Stimulated activated CD4-positive, alpha-beta T cell treated with anti-CD3 and anti-CD28 coated beads, Interleukin-15, amount 100 ng/mL, for 1 hour (primary cell): ENCODE measurements at places on chromosomes 1 and 21.

DNA sequence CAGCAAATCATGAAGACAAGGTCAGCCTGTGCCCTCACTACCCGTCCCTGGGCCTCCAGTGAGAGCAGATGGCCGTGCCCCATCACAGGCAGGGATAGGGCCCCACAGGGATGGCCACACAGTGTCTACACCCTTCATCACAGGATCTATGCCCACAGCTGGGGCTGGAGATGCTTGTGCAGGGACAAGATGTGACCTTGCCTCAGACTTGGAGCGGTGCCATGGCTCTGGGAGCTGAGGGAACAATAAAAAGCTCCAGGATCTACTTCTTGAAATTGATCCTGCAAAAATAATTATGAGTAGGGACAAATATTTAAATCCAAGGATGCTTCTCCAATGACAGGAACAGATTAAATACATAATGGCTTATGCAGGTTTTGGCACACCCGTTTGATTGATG is 25.4 kb upstream of the TCEA3 start:
- no peak for DNase-seq

- no peak for DNase-seq
Measured at GRCh38 chr1:203268901-203269653, 36.2 kb upstream of the BTG2 start.

- DNase-seq = no peak
Measured at GRCh38 chr1:21318714-21319159, 28.5 kb upstream of the ECE1 start.

DNA sequence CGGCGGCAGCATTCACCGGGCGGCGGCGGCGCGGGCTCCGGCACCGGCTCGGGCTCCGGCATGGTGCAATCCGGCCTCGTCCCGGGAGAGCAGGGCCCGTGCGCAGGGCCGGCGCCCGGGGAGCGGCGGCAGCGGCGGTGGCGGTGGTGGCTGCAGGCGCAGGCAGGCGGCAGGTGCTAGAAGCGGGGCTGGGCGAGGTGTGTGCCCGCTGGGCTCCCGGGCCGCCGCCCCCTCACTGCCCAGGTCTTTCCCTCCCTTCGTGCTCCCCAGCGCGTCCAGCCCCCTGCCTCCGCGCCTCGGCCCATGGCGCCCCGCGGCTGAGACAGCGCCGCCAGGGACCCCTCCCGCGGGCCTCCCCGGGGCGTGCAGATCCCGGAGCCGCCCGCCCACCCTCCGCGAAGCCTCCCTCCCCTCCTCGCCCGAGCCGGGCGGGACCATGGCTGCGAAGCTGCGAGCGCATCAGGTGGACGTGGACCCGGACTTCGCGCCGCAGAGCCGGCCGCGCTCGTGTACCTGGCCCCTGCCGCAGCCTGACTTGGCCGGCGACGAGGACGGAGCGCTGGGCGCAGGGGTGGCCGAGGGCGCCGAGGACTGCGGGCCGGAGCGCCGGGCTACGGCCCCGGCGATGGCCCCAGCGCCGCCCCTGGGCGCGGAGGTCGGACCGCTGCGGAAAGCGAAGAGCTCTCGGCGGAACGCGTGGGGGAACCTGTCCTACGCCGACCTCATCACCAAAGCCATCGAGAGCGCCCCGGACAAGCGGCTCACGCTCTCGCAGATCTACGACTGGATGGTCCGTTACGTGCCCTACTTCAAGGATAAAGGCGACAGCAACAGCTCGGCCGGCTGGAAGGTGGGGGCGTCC is 492 bp downstream of the FOXO6 start:
- no peak for DNase-seq

GRCh38 chr1:207853372-207853757 is 57.6 kb downstream of the CD34 start:
- DNase-seq = no peak

- no peak for DNase-seq
Measured at GRCh38 chr1:164716992-164717703, 158.2 kb downstream of the PBX1 start.

DNA sequence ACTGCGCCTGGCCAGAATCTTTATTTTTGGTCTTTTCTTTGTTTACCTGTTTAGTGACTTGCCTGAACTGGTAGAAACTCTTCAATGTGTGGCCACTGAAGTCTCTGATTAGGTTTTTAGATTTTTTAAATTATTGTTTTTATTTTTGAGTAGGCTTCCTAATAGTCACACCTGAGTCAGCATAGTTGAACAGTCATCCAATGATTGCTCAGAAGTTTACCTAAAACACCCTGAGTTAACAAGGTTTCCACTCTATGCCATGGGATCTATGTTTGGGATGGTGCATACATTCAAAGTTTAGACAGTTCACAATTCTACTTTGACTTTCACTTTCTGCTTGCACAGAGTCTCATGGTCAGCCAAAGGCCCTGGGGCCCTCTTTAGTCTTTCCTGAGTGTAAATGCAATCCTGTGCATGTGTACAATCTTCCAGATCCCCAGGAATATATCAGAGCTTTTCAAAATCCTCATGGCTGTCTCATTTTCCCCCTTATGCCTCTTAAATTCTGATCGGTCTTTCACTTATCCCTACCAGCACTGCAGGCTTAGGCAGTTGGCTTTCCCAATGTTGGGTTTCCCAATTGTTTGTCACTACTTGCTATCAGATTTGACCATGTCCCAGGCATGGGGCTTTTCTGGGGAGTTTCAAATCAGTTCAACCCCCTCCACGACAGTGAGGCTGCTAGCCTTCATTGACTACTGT is 114.4 kb upstream of the RAB3GAP2 start:
- DNase-seq = no peak

DNA sequence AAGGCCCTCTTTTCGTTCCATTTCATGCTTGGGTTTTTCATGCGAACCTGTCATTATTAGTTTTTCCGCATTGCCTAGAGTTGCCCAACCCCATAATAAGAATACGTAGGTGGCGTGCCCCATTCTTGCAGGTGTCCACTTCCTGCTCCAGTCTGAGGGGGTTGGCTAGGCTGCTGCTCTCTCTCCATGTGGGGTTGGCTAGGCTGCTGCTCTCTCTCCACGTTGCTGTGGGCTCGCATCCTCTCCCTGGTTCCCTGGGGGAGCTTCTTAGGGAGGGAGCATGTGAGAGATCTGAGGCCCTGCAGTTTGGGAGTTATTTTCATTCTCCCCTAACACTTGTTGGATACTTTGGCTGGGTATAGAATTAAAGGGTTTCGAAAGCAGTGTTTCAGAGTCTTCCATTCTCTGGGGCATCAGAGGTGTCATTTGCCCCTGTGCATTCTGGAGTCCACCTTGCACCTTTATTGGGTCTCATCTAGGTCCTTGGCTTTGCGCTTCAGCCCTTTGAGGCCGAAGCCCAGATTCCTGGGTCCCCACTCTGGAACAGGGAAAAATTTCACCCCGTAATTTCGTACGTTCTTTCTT is 8.6 kb downstream of the C1orf35 start:
- no peak for DNase-seq

GRCh38 chr1:158248771-158249170 is 5.5 kb upstream of the CD1A start:
- no peak for DNase-seq

- DNase-seq = no peak
Measured at GRCh38 chr21:44734026-44734745, 22.8 kb upstream of the TSPEAR start.

DNA sequence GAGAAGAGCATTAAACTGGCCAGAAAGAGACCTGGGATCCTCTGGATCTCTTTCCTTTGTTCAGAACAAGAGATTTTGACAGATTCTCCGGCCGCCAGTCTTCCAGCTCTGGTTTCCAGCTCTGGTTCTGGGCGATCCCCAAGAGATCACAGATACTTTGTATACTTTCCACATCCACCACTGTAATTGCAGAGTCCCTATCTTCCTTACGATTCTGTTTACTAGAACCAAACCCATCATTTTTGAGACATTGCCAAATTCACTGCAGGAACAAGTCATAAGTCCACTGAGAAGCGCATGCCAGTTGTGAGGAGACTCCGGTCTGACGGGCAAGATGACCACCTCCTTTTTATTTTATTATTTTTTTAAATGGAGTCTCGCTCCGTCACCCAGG is 505.2 kb downstream of the SMYD3 start:
- DNase-seq = no peak

DNA sequence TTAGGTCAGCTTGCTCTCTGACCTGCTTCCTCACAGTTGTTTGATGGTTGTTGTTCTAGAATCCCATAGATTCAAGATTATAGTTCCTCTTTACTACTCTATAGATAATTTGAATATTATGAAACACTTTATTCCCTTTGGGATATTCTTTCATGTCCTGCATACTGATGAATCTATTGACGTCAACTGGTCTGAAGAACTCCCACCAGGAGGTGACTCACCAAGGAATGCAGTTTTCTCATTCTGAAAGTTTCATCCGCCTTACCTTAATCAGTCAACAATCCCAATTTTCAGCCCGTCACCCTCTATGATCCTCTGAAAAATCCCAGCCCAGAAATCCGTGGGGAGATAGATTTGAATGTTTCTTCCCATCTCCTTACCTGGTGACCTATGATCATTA is 834.1 kb upstream of the PRMT6 start:
- no peak for DNase-seq

DNA sequence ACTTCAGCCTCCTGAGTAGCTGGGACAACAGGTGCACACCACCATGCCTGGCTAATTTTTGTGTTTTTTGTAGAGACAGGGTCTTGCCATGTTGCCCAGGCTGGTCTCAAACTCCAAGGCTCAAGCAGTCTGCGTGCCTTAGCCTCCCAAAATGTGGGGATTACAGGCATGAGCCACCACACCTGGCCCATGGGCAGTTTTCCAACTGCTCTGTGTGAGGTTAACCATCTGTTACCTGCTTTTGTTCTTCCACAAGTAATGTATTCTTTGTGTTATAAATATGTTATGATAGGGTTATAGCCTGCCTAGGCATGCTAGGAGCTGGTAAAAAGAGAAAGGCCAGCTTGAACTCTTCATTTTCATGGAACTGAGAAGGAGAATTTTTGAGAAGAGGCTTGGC is 30.7 kb downstream of the TUFT1 start:
- no peak for DNase-seq

DNA sequence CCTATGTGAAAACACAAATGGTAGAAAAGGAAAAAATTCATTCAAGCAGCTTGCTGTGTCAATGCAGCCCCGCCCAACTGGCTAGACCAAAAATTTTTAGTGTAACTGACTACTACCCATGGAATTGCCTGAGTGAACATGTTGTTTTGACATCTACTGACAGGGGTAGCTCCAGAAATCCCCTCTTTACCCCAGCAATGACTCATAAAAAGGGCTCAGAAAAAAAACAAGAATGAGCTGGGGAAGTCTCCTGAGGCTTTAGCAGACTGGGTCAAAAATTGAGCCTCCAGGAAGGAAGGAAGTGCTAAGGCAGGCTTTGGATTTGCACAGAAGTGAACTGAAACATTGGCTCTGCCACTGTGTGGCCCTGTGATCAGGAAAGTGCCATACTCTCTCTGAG is 24.4 kb upstream of the FGGY start:
- DNase-seq = no peak

GRCh38 chr1:151833172-151833900 is 1.7 kb upstream of the RORC start:
- no peak for DNase-seq

DNA sequence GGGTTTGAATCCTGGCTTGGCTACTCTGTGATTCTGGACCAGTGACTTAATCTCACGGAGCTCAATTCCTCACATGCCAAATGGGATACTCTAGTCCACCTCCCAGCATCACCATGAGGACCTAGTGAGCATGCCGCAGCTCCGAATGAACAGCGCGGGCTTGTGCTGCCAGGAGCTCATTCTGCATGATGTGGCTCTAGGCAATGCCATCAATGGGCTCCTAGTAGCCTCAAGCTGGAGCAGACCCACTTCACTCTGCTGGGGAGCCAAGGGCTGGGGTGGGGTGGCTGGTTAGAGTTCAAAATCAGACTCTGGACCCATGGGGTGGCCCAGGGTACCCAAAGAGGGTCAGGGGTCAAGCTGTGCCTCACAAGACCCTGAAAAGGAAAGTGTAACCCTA is 41.5 kb downstream of the CDK18 start:
- no peak for DNase-seq

DNA sequence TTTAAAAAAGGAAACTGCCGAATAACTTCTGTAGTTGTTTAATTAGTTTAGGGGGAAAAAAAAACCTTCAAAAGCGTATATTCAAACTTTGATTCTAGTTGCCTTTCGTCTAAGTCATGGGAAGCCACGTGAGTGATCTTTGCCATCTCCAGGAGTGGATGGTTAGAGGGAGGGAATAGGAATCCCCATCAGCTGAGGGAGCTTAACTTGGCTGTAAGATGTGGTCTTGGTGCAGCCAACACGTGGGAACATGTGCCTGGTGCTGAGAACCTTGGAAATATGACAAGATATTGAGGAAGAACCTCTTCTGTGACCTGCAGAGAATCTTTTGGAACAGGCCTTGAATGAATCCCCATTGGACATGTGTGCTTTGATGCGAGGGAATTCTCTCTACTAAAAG is 1.7 kb downstream of the BACE2 start:
- DNase-seq = no peak

DNA sequence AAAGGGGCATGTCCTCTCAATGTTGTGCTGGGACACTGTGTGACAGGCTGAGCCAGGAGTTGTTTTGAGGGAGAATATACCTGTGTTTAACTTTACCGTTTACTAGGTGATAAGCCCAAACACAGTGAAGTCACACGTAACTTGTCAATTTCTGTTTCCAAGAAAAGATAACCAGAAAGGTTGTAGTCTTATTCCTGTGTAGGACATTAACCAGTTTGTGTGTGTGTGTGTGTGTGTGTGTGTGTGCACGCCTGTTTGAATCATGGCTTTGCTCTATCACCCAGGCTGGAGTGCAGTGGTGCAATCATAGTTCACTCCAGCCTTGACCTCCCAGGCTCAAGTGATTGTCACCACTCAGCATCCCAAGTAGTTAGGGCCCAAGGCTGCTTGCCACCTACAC is 83.6 kb downstream of the MRPS6 start:
- DNase-seq = no peak

DNA sequence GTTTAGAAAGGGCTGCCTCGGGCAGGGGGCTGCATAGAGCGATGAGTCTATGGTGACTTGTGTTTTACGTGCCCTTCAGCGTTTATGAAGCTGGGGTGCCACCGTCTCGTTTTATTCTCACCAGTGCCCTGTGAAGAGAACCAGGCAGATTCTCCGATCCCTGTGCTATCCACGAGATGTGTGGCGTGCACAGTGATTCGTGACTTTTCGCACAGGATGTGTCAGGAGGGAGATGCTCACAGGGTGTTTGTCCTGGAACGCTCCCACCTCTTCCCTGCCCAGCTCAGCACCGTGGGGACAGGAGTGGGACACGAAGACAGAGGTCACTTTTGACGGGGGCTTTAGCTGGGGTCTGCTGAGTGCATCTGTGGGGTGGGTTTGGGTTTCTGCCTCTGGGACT is 54.9 kb upstream of the AJAP1 start:
- DNase-seq = no peak

- peak; percentile 21 for DNase-seq
Measured at GRCh38 chr1:209651138-209651587, 1.1 kb downstream of the LAMB3 start.
